ENCODE measurements at places on chromosomes 1 and 21. TPM values are rescaled to one million over a fixed set of nuclear protein-coding genes. Genes with fewer than 3 reads are reported as not detected.

The TNFAIP8L2 gene
- 17.5 TPM for total RNA-seq

The GPR61 gene
- 0.22 TPM for total RNA-seq

The RGS1 gene
- total RNA-seq, result 27.5 TPM

The BOLA1 gene
- total RNA-seq, result 25.1 TPM

The CR2 gene
- 2.1 TPM for total RNA-seq

The CLCA4 gene
- total RNA-seq, result not detected

The IL12RB2 gene
- total RNA-seq, result 29.7 TPM

The OR2L2 gene
- not detected for total RNA-seq

The C1orf174 gene
- total RNA-seq, result 43.7 TPM

The AHCTF1 gene
- 42.4 TPM for total RNA-seq
